Right forelimb (tissue), 1 donor: ENCODE measurements at places on chromosomes 1 and 21.

DNA sequence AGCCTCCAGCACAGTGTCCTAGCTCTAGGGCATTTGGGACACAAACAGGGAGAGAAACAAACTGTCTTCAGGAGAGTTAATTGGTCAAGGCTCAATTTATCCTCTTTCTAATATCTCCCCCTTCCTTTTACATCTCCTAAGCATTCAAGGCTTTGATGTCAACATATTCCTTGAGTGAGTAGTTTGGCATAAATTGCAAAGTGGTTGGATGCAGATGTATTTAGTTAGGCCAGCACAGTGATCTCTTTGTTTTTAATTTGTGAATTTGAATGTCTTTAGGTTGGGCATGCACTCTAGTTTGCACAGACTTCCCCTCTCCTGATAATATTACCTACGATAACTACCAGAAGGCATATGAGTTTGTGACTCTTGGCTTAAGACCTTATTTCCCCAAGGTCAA, 12.5 kb upstream of the OLFML2B start:
- no peak for DNase-seq

DNA sequence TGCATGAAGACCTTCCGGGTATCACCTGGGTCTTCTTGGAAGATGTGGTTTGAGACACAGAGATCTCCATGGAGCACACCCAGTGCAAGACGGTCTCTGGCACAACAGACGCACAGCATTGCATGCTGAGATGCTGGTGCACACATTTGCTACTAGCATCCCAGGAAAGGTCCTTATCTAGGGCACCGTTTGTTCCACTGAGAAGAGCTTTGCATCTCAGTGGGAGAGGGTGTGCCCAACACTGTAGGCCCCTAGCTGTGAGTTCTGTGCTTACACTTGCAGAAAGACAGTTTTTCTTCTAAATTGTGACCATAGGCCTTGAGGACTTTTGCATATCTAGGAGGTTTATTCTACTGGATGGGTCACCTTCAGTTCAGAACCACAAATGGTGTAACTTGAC, 554.1 kb downstream of the MATN1 start:
- no peak for DNase-seq

DNA sequence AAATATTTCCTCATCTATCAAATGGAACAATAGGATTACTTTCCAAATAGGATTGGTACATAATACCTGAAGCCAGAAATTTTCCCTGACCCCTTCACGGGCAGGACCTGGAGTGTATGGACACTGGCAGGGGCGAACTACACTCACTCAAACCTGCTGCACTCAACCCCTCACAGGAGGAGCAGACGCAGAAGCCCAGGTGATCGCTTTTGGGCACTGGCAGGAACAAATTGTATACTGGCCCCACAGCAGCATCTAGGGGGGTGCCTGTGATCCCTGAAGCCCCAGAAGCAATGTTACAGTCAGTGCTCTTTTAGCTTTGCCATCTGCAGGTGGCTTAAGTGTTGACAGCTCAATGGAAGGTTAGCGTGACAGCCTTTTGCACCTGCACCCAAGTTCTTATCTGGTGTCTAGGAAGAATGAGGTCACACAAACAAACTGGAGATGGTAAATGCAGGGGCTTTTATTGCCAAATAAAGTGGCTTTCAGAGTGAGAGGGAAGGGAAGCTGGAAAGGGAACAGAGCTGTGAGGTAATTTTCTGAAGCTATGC, 199.2 kb upstream of the NEGR1 start:
- no peak for DNase-seq

GRCh38 chr1:44246806-44247205, 33.5 kb downstream of the DMAP1 start:
- DNase-seq = no peak

DNA sequence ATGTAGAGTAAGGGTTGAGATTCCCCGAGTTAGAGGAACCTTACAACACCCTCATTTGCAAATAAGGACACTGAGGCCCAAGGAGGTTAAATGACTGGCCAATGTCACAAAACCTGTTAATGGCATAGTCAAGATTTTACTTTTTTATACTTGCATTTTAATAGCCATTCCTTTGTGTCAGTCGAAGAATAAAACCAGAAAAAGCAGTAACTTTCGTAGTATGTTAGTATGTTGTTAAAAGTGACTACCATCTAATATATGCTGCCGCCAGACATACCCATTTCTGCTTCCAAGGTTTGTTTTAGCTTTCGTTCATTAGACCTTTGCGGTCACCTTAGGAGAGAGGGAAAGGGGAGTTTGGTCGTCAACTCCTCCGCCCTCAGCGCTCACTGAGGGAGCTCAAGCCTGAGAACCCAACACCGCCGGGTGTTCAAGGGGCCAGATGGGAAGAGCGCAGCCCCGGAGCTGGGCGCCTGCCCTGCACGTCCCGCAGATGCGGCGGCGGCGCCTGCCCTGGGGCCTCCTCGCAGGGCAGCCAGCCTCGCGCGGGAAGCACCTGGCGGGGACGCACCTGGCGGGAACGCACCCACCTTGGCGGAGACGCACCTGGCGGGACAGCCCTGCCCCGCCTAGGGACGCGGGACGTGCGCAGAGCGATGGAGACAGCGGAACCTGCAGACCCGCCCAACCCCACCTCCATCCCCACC, 466 bp downstream of the VPS26C start:
- DNase-seq = peak; percentile 75

DNA sequence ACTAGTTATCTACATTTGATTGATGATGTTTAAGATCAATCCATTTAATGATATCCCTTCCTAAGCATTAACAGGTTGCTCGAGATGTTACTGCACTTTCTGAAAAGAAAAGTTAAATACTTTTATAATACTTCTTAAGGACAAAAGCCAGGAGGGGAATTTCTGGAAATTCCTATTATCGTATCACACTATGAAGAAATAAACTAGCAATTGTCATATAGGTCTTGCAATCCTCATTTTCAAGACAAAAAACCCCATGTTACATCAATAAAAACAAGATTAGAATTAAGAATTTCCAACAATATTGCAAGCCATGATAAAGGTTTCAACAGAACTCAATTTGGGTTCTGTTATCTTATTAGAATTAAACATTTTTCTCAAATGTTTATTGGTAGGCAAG, 47.2 kb downstream of the HNRNPR start:
- no peak for DNase-seq

GRCh38 chr1:99599678-99600175, 46.2 kb upstream of the PALMD start:
- DNase-seq = no peak

- no peak for DNase-seq
These were observed 13.6 kb downstream of the TUFT1 start for GRCh38 chr1:151553659-151554058.

- no peak for DNase-seq
These were observed 13.0 kb upstream of the SERINC2 start for GRCh38 chr1:31399976-31400375.

DNA sequence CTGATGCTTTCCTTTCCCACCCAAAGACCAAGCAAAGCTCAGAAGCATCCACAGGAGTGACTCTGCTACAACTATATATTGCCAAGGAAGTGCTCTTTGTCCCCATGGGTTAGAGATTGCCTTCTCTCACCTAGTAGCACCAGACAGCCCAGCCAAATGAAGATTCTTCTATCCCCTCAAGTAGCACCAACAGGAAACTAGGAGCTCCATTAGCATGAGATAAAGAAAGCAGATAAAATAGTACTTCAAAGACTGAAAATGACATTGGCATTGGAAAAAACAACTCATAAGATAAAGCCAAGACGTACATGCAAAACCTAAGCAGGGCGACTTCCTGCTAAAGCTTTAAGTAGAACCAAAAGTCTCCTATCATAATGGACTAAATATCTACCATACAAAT, 871.5 kb downstream of the AMY1C start:
- no peak for DNase-seq

- DNase-seq = peak; percentile 45
These were observed 513 bp downstream of the GTF2B start for GRCh38 chr1:88890791-88891317.

- no peak for DNase-seq
These were observed 626.2 kb downstream of the SMYD3 start for GRCh38 chr1:245880754-245881403.

DNA sequence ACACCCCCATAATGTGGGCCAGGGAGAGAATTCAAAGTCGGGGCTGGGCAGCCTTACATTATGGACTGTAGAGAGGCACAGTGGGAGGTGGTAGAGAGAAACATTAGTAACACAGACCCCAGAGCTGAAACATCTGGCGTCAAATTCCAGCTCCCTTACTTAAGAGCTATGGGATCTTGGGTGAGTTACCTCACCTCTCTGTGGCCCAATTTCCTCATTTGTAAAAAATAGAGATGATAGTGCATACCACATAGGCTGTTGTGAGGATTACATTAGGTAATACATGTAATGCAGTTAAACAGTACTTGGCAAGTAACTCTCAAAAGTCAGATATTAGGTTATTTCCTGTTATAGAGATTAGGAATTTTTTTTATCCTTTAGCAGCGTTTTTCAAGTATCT, 160.5 kb upstream of the KIAA0040 start:
- no peak for DNase-seq

DNA sequence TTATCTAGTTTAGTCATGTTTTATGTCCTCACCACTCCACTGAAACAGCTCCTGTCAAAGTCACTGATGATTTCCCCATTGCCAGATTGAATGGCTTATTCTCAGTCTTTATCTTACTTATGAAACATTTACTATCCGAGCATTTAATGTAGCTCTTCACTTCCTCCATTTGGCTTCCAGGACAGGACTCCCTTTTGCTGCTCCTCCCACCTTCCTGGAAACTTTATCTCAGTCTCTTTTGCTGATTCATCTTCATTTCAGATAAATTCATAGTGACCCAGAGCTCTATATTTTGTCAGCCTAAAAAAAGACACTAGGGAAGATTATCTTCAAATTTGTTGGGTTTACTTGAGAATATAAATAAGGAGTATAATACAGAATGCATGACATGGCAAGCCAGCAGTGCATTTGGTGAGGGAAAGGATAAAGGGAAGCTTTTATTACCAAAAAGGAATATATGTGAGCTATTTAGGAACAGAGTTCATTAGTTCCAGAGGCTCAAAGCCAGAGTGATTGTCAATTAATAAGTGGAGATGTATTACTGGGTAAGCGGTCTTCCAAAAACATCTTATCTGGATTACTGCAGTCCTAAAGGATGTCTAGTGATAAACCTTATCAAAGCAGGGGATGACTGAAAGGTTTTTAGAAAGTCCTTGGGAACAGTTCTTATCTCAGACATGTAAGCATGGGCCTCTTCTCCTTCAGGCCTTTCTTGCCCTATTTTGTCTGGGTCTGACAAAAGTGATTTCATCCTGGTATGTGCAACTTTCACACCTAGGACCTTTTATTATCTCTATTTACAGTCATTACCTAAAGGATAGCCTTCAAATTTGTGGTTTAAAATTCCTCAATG, 25.6 kb downstream of the IL23R start:
- DNase-seq = no peak

- DNase-seq = peak; percentile 91
These were observed 157.7 kb downstream of the TOMM20 start for GRCh38 chr1:234970731-234971476.

- DNase-seq = no peak
These were observed 149.1 kb downstream of the GREM2 start for GRCh38 chr1:240462766-240463395.

GRCh38 chr1:230708631-230709580, 5.0 kb downstream of the AGT start:
- no peak for DNase-seq

DNA sequence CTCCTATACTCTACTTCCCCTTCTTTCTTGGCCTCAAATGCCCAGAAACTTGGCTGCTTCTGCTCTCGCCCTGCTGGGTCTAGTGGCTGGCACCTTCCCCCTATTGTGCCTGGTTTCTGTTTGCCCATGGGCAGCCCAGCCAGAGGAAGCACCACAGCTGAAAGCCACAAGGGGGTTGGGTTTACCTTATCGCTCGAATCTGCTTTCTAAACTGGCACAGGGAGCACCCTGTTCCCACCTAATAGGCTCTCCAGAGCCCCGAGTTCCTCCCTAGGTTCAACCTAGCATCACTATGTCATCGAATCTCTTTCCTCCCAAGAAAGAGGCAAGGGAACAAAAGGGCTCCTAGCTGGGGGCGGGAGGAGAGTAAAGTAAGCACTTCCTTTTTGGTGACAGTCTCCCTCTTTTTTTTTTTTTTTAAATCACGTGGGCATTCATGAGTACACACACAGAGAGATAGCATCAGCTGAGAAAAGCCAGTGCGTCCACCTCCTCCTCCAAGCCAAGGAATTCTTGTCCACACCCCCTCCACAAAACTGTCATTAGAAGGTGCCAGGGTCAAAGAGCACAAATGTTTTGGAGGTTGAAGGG, 72.8 kb downstream of the PLEKHA6 start:
- no peak for DNase-seq

DNA sequence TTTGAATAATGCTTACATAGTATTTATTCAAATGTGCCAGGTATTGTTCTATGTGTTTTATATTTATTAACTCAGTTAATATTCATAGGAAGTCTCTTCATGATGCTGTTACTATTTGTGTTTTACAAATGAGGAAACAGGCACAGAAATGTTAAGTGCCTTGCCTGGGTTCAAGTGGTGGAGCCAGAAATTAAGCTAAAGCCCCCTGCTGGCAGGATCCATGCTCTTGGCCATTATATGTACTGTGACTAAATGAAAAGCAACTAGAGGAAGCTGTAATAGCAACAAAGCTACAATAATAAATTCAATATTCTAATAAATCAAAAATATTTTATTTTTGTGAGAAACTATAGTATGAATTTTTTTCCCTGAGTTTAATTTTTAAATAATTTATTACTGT, 30.0 kb downstream of the IARS2 start:
- DNase-seq = no peak

GRCh38 chr1:29958271-29958670, 721.9 kb downstream of the PTPRU start:
- DNase-seq = peak; percentile 6

GRCh38 chr1:193868425-193868824, 682.0 kb upstream of the B3GALT2 start:
- DNase-seq = no peak

GRCh38 chr1:230698130-230698529, 15.8 kb downstream of the AGT start:
- no peak for DNase-seq

- DNase-seq = no peak
These were observed 488 bp downstream of the FAM78B start for GRCh38 chr1:166166329-166166697.

DNA sequence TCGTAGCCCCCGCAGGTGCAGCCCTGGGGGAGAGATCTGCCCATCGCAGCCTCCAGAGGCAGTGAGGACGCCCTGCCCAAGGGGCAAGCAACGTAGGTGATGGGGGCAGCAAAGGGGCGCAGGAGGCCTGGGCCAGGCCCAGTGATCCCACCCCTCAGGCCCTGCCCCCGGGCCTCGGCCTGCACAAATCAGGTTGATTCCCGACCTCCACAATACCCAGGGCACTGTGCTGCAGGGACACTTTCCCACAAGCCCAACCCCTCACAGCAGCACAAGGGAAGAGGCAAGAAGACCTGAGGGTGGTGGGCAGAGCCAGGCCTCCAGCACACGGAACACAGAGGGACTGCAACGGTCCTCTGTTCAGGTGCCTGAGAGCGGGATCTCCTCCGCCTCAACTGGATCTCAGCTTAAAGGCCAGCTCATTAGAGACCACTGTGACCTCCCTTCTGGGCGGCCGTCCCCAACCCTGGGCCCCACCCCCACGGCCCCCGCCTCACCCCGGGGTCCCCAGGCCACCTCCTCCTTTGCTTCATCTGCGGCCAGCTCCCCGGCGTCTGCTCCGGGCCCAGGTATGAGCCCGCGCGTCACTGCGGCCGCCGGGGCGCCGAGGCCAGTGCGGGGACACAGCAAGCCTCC, 812 bp upstream of the ARF1 start:
- no peak for DNase-seq
